DMS79 treated with DMSO at 0.1 percent for 48 hours (cell line): ENCODE measurements at places on chromosomes 16 and 17.

GRCh38 chr17:66948061-66948750, 16.3 kb upstream of the CACNG4 start:
- DNase-seq, result no peak

DNA sequence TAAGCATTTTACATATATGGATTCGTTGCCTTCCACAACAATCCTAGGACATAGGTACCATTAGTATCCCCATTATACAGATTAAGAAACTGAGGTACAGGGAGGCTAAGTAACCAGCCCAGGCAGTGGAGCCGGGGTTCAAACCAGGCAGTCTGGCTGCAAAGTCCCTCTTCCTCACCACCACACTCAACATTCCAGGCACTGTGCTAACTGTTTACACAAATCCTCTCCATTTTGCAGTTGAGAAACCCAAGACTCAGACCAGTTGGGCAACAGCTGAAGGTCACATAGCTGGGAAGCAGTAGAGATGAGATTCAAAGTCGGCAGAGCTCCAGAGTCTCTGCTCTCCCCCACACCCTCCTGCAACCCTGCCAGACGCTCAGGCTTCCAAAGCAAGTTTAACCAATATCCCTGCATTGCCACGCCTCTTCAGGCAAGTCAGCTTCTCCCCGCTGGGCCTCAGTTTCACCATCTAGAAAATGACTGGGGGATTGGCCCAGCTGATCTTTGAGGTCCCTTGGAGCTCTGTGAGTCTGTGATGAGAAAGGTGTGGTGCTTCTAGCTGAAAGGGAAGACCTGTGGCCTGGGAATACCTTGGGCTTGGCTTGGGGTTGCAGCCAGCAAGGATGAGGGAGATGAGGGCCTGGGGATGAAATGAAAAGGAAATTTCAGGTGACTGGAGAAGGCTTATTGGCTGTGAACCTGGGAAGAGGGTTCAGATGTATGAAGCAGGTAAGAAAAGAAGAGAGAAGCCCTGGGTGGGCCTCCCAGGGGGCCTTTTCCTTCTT, 14.0 kb downstream of the CCR7 start:
- DNase-seq, result no peak

DNA sequence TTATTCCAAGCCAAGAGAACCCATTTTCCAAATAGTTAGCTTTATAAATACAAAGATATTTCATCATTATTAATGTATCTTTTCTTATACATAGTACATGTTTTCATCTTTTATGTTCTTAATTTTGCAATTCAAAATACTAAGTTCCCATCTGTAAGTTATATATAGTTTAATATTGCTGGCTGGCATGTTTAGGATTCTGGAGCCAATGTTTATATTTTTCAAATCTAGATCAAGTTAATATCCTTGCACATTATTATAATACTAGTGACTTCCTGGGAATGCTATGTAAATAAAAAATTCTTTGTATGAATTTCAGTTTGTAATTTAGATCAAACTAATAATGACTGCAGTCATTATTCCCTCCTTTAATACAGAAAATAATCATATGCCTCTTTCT, 189.7 kb downstream of the CNTNAP4 start:
- DNase-seq, result no peak

GRCh38 chr17:55398689-55399088, 22.9 kb downstream of the MMD start:
- DNase-seq, result no peak

- DNase-seq, result no peak
These were observed 220.7 kb upstream of the KCNJ16 start for GRCh38 chr17:69854225-69854780.

DNA sequence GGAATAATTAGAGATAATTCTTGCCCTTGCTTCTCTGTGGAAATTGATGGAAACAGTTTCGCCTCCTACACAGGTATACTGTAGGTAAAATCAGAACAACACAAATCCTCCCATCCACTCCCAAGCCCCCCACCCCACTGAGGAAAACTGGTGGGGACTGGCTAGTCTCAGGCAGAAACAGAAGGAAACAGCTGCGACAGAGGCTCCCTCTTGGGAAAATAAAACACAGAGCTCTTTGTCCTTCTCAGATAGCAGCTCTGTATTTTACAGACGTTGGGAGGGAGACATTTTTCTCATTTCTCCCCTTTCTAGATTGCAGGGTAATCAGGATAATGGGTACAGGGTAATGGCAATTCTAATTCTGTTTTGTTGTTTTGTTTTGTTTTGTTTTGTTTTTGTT, 1.1 kb downstream of the SLFN13 start:
- peak; percentile 13 for DNase-seq

- DNase-seq, result no peak
These were observed 32.1 kb downstream of the DGKE start for GRCh38 chr17:56866076-56866475.

- no peak for DNase-seq
These were observed 30.8 kb downstream of the PRKCB start for GRCh38 chr16:23866621-23867020.

DNA sequence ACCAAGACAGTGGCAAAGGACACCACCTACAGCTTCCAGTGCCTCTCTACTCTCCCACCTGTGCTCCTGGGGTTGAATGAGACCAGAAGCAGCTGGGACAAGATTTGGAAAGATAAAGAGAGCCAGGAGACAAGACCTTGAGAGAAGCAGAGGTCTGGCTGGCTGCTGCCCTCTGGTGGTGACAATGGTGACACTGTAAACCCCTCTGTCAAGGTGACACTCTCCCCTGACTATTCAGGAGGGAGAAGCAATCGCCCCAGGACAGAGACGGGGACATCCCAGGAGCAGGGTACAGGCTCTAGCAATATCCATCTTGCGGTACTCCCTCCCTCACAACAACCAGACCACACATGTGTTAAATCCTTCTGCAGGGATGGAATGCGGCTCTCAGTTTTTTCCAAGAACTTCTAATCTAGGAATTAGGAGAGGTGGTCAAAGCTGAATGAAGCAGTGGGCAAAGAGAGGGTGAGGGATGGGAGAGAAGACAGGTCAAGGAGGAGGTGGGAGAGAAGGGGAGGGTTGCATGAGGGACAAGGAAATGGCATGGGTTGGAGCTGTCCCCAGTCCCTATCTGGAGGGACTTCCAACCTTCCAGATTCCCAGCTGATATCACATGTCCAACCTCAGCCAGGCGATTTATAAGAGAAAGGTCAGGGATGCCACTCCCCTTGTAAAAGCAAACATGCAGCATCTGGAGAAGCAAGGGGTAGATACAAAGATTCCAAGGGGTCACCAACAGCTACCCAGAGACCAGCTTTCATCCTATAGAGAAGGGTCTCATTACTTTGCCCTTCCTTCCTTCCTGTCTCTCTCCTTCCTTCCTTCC, 2.9 kb downstream of the PHOSPHO1 start:
- peak; percentile 56 for DNase-seq

DNA sequence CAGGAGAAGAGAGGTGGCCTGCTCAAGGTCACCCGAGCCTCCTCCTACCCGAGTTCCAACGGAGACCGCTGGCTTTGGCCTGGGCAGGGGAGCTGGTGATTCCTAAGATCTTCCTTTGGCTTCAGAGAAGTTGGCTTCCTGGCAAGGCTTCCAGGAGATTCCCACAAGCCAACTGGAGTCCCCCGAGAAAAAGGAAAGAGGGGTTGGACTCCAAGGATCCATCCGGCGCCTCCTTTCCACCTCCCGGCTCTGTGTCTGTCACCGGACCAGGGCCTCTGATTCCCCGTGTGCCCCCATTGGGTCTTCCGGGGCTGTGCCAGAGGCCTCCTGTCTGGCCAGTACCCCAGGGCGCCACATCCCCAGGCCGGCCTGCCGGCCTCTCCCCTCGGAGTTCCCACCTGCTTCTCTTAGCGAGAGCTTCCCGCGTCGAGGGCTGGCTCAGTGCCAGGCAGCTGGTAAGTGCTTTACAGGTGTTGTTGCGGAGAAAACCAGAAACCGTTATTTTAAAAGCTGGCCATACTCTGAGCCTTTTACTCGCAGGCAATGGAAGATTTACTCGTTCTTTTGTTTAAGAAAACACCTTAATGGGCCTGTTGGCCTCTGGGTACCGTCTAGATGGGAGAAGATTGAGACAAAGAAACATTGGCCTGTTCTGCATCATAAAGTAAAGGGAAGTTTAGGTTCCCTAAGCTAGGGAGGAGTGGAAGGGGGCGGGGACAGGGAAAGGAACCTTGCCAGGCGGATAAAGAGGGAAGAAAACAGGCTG, 258.4 kb upstream of the SDK2 start:
- DNase-seq, result peak; percentile 73

- DNase-seq, result no peak
These were observed 5.3 kb downstream of the TRPV1 start for GRCh38 chr17:3603870-3604259.

GRCh38 chr17:58268326-58268725, 12.4 kb downstream of the MPO start:
- DNase-seq, result no peak

GRCh38 chr17:74043976-74044375, 159.5 kb upstream of the RPL38 start:
- no peak for DNase-seq

- DNase-seq, result no peak
These were observed 93.0 kb upstream of the ZFHX3 start for GRCh38 chr16:73140929-73141328.

- no peak for DNase-seq
These were observed 478.3 kb upstream of the HSBP1 start for GRCh38 chr16:83329441-83329840.

GRCh38 chr16:8972843-8973586, 9.3 kb upstream of the USP7 start:
- DNase-seq, result no peak

DNA sequence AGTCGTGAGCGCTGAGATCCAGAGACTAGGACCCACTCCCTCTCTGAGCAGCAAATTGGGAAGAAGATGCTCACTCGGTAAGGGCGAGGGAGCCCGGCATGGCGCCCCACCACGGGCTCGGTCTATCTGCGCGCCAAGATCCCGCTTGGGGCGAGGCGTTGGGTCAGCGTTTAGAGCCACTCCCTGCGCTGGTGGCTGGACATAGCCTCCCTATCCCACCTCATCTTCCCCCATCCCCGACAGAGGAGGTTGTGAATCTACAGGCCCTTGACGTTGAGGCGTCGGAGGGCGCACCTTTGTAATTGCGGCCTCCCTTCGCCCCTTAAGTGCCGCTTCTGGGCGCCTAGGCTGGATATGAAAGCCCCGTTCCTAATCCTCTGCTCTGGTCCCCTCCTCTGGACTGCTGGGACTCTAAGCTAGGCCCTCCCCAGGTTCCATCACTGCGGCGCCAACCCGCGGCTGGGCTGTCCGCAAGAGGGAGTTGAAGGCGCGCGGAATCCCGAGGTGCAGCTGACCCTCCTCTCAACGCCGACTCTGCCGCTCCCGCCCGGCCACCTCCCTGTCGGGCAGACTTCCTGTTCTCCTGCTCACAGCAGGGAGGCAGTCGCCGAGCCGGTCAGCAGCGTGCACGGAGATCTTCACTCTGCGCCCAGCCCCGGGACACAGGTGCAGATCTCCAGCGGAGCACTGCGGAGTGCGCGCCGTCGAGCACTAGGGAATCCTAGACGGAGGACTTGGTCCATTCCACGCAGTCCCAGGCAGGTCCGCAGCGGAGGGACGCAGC, 16.1 kb upstream of the HOXB9 start:
- DNase-seq, result no peak

- no peak for DNase-seq
These were observed 1.0 kb downstream of the EMC8 start for GRCh38 chr16:85798283-85798776.

GRCh38 chr16:4192206-4192605, 49.7 kb downstream of the SRL start:
- no peak for DNase-seq

- DNase-seq, result no peak
These were observed 46.6 kb downstream of the PLD6 start for GRCh38 chr17:17159571-17159970.

DNA sequence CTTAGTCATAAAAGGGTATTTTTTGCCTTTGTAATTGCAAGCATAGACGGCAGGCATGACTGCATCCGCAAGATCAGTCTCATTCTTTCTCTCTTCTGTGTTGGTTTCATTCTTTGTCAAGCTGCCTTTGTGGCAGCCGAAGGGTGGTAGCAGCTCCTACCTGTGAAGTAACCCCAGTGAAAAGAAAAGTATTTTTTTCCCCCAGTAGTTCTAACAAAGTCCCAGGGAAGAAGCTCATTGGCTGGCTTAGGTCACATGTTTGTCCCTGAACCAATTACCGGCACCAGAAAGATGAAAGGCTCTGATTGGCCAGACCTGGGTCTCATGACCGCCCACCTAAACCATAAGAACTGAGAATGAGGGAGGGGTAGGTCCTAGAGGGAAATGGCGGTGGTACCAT, 110.7 kb downstream of the RAP1GAP2 start:
- no peak for DNase-seq
